H1 (cell line): ENCODE measurements at places on chromosomes 3 and 15. TPM values are rescaled to one million over a fixed set of nuclear protein-coding genes. Genes with fewer than 3 reads are reported as not detected.

DNA sequence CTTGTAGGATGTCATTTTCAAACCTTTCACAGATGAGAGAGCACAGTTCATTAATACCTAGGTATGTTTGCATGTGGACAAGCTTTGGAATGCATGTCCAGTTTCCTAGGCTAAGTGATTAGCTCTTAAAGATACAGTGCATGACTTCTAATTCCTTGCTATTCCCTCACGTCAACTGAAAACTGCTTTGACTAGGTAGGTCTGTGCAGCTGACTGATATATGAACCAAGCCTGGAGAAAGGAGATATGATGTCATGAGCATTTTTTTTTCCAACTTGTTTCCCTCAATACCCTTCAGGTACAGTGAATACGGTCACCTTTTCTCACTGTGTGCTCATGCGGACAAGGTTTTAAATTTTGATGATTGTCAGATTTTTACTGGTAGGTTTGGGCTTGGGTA is 41.6 kb upstream of the TASOR start:
- H3K4me1 ChIP-seq = no peaks in the 10 kb centered on the region
- H3K27me3 ChIP-seq = no peaks in the 10 kb centered on the region
- H3K27ac ChIP-seq = no peak overlapping the region
- H3K36me3 ChIP-seq = no peaks in the 10 kb centered on the region

GRCh38 chr3:192980632-192981031 is 63.0 kb upstream of the MB21D2 start:
- H3K27me3 ChIP-seq = no peaks in the 10 kb centered on the region
- no peak for DNase-seq
- H3K4me1 ChIP-seq = no peaks in the 10 kb centered on the region
- H3K27ac ChIP-seq = no peak overlapping the region
- H3K36me3 ChIP-seq = no peaks in the 10 kb centered on the region

- H3K4me3 ChIP-seq = no peak overlapping the region
- no peak for DNase-seq
Observed at GRCh38 chr3:58358092-58358491, 25.4 kb downstream of the PXK start.

DNA sequence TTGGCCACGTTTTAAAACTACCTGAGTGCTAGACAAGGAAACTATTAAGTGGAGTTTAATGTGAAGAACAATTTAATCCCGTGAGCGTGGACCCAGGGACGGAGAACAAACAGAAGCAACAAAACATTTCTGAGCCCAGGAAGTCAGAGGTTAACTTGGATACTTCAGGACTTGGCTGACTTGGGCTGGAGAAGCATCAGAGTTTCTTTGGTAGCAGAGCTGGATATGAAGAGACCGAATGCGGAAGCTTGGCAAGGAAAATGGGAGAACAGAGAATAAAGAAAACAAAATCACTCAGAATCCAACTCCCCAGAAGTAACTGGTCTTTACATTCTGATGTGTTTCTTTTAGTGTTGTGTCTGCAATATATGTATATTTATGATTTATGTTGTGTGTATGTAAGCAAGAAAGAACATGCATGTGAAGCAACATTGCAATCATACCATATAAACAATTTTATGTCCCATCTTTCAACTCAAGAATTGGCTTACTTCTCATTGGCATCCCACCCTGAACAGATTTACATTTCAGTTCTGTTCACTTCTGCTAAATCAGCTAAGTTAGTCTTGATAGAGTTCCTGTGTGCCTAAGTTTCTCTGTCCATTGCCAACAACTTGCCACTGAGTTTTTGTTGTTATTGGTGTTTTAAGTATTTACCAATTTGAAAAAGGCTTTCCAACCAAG is 17.2 kb upstream of the PLOD2 start:
- H3K27ac ChIP-seq = no peak overlapping the region
- DNase-seq = no peak
- no peaks in the 10 kb centered on the region for H3K4me1 ChIP-seq
- no peaks in the 10 kb centered on the region for H3K27me3 ChIP-seq
- no peak overlapping the region for H3K4me3 ChIP-seq

DNA sequence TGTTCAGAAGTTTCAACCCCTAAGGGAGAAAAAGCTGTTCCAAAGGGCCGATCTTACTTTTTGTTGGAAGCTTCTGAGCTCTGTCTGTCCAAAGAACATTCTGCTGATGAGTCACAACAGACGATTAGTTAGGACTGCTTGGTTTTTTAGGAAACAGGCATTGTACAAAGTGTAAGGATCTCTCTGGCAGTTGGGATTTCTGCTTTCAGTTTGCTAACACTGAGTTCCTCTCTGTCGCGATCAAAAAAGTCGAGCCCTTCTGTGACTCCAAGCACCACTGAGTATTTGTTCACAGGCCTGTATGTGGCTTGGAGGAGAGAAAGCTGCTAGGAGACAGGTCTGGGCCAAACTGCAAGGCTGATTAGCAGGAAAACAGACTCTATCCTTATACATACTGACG is 91.8 kb upstream of the PFN2 start:
- H3K4me3 ChIP-seq = no peak overlapping the region
- H3K4me1 ChIP-seq = no peaks in the 10 kb centered on the region
- H3K36me3 ChIP-seq = no peaks in the 10 kb centered on the region
- DNase-seq = no peak
- no peak overlapping the region for H3K27ac ChIP-seq

DNA sequence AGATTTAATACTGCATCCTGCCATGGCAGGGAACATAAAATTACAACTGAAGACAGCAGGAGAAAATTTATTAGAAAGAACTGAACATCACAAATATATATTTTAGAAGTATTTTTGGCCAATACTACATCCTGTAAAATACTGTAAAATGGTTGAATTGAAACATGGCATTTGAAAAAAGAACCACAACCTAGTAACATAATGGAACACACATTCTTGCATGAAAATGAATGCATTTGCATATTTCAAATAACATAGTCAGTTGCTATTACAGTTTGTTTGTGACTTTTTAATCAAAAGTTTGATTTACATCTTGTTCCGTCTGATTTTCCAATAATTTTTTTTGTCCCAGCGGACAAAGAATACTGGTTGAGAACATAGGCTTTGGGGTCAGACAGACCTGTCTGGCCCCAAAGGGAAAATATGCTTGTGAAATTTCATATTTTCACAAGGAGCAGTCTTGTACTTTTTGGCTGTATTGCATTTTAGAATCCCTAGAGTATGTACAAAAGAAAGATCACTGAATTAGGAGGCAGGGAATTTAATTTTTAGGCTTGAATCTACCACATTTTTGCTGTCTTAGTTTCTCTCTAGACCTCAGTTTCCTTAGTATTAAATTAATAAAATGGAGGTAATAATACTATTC is 268.8 kb downstream of the ADAMTSL3 start:
- H3K4me1 ChIP-seq = no peaks in the 10 kb centered on the region
- no peak overlapping the region for H3K27ac ChIP-seq
- no peaks in the 10 kb centered on the region for H3K36me3 ChIP-seq

Gene SNUPN
- 26.2 and 28.2 TPM in 2 replicates for total RNA-seq

Gene TNFAIP8L3
- total RNA-seq = 0.27 and 0.67 TPM in 2 replicates
